Activated naive CD4-positive, alpha-beta T cell treated with Interleukin-2 at 50 U/mL for 16 hours (primary cell): ENCODE measurements at places on chromosomes 16 and 17.

- DNase-seq, result no peak
Measured at GRCh38 chr16:3696425-3697218, 20.7 kb downstream of the TRAP1 start.

- DNase-seq, result no peak
Measured at GRCh38 chr17:65292430-65292829, 155.3 kb downstream of the RGS9 start.

DNA sequence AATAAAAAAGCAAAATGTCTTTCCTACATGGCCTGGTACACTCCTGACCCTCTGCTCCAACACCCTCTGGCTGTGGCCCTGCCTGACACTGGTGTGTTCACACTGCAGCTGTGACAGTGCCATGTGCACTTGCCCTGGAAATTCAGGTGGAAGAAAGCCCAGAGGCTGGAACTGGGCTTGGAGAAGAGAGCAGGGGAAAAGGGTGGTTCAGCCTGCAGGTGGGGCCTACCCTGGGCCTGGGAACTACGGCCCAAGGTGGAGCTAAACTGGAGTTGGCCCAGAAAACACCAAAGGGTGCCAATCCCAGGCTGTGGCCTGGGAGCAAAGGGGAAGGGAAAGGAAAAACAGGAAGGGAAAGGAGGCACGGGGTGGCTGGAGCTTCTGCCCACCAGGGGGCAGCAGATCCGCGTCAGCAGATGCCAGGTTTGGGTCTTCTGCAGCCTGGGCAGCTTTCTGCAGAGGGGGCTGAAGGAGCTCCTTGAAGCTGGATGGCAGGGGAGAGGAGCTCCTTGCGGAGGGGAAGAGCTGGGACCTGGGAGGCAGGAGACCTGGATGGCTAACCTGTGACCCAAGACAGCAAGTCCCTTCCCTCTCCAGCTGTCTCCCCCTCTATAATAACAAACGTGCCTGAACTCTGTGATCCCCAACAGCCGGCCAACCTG lies 15.4 kb upstream of the CTCF start:
- peak; percentile 76 for DNase-seq

- DNase-seq, result no peak
Measured at GRCh38 chr17:17400566-17401184, 76.1 kb upstream of the MED9 start.

DNA sequence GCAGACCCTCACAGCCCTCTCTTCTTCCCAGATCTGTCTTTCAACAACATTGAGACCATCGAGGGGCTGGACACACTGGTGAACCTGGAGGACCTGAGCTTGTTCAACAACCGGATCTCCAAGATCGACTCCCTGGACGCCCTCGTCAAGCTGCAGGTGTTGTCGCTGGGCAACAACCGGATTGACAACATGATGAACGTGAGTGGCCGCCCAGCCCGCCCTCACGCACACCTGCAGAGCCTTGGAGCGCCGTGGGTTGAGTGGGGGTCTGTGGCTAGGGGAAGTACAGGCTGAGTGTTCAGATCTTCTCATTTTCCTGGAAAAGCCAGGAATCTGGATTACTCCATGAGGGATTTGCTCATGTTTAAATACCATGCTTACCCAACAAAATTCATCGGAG lies 15.2 kb downstream of the DRC3 start:
- no peak for DNase-seq

DNA sequence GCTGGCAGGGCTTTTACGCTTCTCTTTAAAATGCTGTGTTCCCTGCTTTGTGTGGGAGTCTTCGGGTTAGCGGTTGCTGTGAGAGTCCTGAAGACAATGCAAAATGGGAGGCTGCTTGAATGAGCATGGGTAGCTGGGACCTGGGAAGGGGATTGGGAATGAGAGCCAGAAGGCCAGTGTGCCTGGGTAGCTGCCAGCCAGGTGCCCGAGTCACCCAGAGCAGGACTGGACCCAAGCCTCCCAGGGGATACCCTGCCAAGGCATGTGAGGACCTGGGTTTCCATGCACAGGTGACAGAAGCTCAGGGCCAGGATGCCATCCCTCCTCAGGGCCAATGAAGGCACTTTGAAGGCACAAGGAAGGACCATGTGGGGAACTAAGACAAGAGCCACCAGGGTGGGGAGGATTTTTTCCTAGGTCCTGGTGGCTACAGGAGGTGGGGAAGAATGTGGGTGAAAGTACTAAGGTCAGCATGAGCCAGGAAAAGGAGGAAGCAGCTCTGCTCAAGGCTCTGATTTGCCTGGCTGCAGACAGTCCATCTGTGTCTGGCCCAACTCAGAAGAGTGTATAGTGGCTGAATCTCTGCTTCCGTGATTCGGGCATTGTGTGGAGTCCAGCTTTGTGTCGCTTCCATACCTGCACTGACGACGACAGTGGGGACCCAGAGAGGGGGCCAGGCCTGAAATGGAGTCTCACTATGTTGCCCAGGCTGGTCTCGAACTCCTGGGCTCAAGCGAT lies 20.5 kb downstream of the TMEM94 start:
- DNase-seq, result no peak

GRCh38 chr17:43020030-43020621 lies 2.1 kb downstream of the VAT1 start:
- no peak for DNase-seq

DNA sequence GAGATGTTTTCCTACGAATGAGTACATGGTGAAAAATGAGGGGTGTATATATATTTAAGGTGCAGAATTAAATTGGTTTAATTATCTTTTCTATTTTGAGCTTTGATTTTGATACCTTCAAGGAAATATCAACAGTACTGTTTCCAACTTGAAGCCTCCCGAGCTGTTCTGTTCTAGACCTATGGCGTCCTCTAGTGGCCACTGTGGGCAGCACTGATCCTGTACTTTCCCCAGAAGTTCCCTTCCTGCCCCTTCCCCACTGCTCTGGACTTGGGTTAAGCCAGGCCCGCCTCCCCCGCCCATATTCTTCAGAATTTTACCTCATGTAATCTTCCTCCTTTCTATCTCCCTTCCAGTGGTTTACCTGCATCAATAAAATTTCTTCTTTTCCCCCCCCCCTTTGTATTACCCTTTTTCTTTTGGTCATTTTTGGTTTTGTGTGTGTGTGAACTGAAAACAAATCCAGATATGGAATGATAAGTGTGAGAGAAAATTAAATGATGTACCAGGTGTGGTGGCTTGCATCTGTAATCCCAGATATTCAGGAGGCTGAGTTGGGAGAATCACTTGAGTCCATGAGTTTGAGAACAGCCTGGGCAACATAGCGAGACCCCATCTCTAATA lies 1643.5 kb downstream of the TP53TG3F start:
- DNase-seq, result no peak
